ENCODE measurements at places on chromosomes 2 and 18.

GRCh38 chr2:26811261-26811660 lies 25.4 kb downstream of the CENPA start:
- no peak for DNase-seq

DNA sequence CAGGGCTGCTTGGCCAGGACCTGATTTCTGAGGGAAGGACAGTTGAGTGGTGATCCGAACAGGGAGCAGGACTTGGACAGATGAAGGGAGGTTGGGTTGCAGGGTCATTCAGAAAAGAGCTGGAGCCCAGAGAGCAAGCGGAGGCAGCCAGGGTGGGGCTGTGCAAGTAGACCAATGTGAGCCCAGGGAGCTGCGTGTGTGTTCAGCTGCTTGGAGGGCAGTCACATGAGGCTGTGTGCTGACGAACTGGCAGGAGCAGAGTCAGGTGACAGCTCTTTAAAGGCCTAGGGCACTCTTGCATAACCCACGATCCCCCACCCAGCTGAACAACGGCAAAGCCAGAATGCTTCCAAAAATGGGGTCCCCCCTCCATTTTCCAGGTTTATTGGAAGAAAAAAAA lies 4.6 kb upstream of the MLPH start:
- DNase-seq: peak; percentile 89

- DNase-seq: no peak
Measured at GRCh38 chr2:12221584-12221983, 475.2 kb downstream of the LPIN1 start.

DNA sequence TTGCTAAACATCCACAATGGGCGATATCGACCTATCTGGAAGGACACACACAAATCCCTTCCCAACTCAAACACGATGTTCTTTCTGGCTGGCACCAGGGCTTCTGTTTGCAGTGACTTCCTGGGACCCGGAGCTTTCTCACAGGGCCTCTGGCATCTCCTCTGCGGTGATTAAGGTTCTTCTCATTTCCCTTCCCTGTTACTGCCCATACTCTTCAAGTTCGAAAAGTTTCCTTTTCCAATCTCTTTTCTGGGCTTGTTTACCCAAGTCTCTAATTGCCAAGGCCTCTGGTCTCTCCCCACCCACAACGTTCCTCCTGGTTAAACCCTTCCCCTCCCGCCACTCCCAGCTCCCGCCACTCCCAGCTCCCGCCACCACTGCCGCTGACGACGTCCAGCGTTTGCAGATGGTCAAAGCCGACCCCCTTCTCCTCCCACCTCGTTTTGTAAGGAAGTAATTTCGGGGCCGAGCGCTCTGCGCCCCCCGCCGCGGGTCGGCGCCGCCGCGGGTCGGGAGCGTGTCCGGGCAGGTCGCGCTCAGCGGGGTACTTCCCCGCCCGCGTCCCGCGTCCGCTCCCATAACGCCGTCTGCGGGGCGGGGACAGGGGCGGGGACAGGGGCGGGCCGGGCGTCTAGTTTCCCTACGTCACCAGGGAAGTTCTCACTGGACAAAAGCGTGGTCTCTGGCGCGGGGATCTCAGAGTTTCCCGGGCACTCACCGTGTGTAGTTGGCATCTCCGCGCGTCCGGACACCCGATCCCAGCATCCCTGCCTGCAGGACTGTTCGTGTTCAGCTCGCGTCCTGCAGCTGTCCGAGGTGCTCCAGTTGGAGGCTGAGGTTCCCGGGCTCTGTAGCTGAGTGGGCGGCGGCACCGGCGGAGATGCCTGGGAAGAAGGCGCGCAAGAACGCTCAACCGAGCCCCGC lies at the start of gene PMAIP1:
Gene PMAIP1 (plus strand): TSS at position 699 of the 924 bp plus-strand sequence. CDS start 182 bp downstream, at position 881.
- DNase-seq: peak; percentile 92

GRCh38 chr2:45339253-45339652 lies 271.8 kb downstream of the SRBD1 start:
- DNase-seq: no peak

GRCh38 chr2:176854062-176854461 lies 358.5 kb upstream of the HNRNPA3 start:
- no peak for DNase-seq

Data from mesenteric fat pad (tissue), 1 donor.